ENCODE measurements at places on chromosomes 2 and 18.

GRCh38 chr18:4144201-4144600 lies 310.9 kb downstream of the DLGAP1 start:
- no peak for DNase-seq

- no peak for DNase-seq
These were observed 773.9 kb downstream of the BCL11A start for GRCh38 chr2:59779571-59779970.

DNA sequence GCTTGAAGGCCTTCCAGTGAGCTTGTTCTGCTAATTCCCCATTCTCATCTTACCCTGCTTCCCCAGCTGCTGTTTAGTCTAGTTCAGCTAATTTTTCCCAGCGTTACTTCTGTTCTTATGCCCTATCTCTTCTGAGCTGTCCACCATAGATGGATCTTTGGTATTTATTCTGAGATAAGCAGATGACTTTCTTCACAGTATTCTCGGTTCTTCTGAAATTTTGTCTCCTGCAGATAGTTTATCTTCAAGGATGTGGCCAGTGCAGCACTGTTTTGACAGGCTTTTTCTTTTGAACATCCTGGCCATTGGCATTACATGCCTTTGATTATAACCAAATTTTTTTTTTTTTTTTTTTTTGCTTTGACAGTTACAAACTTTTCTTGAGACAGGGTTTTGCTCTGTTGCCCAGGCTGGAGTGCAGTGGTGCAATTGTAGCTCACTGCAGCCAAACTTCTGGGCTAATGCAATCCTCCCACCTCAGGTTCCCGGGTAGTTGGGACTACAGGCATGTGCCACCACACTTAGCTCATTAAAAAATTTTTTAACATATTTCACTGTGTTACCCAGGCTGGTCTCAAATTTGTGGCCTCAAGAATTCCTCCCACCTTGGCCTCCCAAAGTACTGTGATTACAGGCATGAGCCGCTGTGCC lies 134.2 kb downstream of the WDSUB1 start:
- no peak for DNase-seq

DNA sequence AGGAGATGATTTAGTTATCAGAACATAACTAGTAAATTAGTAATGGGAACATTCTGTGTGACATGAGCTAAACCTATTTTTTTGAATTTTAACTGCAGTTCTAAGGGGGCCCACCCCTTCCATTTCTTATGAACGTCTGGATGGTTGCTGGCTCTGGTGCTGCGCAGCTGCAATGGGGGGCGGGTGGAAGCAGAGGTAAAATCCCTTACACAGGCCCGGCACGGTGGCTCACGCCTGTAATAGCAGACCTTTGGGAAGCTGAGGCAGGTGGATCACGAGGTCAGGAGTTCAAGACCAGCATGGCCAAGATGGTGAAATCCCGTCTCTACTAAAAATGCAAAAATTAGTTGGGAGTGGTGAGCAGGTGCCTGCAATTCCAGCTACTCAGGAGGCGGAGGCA lies 151.5 kb downstream of the GALR1 start:
- no peak for DNase-seq

DNA sequence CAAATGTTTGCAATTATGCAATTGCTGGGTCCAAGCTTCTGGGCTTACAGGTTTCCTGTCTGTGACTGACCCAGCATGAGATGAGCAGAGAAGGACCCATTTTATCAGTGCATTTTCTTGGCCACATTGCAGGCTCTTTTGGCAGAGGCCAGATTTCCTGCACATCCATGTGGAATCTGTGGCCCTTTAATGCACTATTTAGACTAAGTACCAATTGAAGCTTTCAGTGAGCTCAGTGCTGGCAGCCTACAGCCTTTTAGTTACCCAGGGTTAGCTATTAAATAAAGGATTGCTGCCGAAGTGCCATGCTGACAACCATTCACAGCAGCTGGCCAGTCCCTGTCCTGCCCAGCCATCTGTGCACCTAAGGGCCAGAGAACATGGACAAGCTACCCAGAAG lies 165.0 kb downstream of the ANKRD30B start:
- DNase-seq: no peak

- no peak for DNase-seq
These were observed 9.4 kb downstream of the COLEC11 start for GRCh38 chr2:3604207-3604877.

- DNase-seq: no peak
These were observed 44.2 kb downstream of the LHCGR start for GRCh38 chr2:48711343-48711742.

DNA sequence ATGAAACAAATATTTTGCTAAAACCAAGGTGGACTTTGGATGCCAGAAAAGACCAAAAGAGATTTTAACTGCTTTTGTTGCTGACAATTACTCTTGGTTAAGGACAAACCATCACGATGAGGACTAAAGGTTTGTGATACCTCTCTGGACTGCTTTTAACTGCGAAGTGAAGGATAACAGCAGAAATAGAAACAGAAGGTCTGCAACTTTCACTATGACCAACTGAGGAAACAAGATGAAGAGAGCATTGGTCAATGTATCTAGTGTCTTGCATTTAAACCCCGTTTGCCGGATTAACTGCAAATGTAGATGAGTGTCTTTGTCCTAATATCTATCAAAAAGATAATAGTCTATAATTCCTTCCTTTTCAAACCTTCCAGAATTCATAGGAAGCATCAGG lies 541.7 kb downstream of the ERBB4 start:
- DNase-seq: no peak

- no peak for DNase-seq
These were observed 66.1 kb upstream of the ID2 start for GRCh38 chr2:8615576-8616281.

GRCh38 chr2:198411936-198412335 lies 607.5 kb downstream of the PLCL1 start:
- no peak for DNase-seq

- DNase-seq: no peak
These were observed 267.6 kb upstream of the HNRNPA3 start for GRCh38 chr2:176944998-176945397.

DNA sequence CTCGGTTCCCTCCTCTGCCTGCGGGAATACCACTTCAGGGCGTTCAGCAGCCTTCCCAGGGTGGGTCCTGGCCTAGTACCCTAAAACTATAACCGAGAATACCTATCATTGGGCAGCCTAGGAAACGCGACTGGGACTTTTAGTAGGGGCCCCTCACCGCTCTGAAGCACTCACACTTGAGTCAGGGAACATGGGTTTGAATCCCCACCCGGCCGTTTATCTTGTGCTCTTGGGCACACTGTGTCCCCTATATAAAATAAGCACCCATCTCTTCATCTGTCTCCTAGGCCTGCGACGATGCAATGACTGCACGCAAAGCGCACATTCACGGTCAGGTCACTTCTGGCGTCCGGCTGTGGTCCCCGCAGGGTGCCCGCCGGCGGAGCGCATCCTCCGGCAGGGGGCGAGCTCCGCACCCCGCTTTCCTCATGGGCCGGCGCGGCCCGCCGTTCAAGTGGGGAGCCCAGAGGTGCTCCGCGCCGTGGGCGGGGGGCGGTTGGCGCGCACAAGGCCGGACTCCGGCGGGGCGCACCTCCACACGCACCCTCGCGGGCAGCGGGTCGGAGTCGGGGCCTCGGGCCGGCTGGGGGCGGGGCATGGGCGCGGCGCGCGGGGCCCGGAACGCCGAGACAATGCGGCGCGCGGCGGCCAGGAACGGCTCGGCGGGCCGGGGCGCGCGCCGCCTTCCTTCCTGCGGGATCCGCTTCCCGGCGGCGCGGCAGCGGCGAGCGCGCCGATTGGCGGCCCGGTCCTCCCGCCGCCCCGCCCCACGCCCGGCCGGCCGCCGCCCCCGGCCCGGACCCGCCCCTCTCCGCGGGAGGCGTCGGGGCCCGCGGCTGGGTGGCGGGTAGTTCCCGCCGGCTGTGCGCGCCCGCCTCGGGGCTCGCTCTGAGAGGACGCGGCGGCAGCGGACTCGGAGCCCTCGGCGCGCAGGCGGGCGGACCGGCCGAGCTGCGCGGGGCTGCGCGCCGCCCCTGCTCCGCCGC lies at the start of gene ASAP2:
ASAP2 (plus strand) TSS at position 850 of the 986 bp plus-strand sequence. CDS start 293 bp downstream, outside the sequence.
- peak; percentile 82 for DNase-seq

- DNase-seq: no peak
These were observed 121.5 kb downstream of the LTBP1 start for GRCh38 chr2:33068261-33068660.

GRCh38 chr2:228016402-228016801 lies 145.0 kb downstream of the DAW1 start:
- DNase-seq: no peak

DNA sequence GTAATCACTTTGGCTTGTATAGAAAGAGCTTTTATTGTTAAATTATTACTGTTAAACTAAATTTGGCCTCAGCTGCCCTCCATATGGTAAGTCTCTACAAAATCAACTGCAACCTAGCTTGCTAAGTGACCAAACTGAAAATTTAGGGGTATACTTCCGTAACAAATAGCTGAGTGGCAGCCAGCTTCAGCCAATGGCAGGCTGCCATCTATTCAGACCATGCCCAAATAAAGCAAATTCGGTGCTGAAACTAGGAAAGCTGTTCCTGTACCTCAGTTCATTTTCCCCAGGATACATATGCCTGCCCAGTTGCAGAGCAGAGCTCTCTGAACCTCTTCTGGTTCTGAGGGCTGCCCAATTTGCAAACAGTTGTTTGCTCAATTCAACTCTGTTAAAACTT lies 94.8 kb downstream of the EML6 start:
- no peak for DNase-seq

- DNase-seq: no peak
These were observed 109.0 kb upstream of the MSH2 start for GRCh38 chr2:47293976-47294375.

DNA sequence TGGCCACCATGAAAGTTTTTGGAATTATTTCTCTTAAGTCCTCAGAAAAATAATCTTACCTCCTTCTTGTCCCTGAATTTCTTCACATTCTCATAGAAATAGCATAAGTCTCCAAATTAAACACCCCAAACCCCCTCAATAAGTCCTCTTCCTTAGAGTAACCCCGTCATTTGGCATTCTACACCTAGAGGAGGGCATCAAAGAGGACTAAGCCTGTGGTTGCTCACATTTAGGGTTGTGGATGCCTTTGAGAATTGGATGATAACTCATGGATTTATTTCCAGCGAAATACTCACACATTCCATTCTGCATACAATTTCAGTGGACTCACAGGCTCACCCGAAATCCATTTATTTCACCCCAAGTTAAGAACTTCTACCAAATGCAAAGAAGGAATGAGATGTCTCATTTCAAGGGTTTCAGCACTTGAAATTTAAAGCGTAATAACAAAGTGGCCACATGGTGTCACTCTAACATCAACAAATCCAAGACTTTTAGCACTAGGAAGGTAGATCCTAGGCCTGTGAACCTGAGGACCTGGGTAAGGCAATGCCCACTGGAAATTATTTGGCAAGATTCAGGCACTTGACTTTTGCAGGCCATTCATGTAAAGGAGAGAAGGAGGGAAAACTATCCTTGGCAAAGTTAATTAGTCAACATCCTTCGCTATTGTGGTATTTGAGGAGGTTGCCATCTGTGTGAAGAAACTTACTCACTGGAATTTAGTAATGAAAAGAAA lies 24.6 kb downstream of the DYTN start:
- DNase-seq: peak; percentile 71

Data from NCI-H2081 (cell line).